ENCODE measurements at places on chromosomes 6 and 20.

- no peak for DNase-seq
These were observed 4.1 kb downstream of the FAM210B start for GRCh38 chr20:56362833-56363413.

DNA sequence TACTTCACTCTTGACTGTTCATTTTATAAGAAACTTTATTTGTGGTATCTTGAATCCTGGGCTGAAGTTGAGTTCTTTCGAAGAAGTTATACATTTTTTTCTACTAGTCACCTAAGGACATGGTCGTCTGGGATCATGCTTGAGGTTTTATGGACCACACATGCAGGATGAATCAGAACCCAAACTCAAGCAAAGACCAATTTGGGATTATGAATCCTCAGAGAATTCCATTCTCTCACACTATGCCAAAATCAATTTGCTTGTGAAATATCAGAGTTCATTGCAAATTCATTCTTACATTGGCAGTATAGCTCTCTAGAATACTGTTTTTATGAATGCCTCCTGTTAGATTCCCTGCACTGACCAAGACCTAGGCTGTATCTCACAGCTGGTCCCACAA lies 114.3 kb upstream of the HDAC2 start:
- no peak for DNase-seq

DNA sequence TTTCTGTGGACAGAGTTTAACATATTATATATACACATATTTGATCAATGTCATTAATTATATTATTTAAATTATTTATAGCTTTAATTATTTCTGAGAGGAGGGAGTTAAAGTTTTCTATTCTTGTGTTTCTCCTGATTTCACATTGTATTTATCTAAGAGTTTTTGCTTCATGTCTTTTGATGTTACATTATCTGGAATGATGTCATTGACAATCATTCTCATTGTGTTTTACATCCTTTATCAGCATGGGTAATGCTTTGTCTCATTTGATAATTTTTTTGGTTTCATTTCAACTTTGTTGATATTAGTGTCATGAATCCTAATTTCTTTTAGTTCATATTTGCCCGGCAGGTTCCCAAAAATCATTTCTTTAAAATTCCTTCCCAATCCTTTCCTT lies 56.7 kb upstream of the TOX2 start:
- no peak for DNase-seq

DNA sequence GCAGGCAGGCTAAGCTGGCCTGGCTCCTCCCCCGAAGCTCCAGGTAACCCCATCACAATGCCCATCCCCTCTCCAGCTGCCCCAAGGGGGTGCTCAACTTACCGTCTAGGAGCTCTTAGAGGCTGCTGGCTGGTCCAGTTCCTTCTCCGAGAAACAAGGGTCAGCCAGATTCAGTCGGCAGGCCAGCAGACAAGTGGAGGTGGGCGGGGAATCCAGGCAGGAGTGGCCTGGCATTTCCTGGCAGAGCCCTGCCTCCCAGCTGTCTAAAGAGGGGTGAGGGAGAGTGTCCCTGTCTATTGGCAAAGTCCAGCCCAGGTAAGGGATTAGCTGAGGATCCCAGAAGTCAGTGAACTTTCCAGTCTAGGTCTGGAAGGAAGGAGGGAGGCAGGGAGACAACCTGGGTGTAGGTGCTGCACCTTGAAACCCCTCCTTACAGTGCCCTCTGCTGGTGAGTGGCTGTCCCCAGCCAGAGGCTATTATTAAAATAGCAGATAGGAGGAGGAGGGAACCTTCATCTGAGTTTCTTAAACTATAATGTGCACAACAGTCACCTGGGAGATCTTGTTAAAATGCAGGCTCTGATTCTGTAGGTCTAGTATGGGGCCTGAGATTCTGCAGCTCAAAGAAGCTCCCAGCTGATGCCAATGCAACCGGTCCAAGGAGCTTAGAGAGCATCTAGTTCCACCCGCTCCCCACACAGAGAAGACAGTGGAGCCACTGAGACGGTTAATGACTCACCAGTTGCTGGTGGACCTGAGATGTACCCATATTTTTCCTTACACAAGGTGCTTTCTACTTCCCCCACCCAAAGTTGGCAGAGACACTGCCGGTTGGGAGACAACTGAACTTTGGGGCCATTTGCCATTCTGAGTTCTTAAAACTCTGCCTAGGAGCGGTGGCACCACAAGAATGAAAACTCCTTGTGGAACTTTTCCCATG lies at the start of gene UNC5CL:
Gene UNC5CL (minus strand): TSS at position 162 of the 939 bp plus-strand sequence. CDS start 4,147 bp downstream, outside the sequence.
- peak; percentile 39 for DNase-seq

- peak; percentile 49 for DNase-seq
These were observed 348.6 kb downstream of the CD109 start for GRCh38 chr6:74044417-74045096.

DNA sequence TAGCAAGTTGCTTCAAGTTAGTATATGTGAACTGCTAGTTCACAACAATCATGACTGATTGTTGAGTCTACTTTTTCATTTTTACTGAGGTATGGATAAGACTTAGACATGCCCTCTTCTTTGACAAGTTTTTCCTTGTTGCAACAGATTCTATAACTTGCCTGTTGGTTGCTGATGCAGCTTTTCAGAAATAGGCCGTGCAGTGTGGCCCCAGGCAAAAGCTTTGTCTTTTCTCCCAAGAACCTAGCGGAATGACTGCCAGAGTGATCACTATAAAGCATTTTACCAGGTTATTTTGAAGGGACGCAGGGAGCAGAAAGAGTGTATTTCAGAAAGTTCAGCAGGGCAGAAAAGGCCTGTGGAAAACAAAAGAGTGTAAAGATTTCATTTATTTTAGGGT lies 16.0 kb downstream of the HECA start:
- DNase-seq: no peak

GRCh38 chr20:45857882-45858216 lies 435 bp downstream of the ZSWIM3 start:
- DNase-seq: no peak

DNA sequence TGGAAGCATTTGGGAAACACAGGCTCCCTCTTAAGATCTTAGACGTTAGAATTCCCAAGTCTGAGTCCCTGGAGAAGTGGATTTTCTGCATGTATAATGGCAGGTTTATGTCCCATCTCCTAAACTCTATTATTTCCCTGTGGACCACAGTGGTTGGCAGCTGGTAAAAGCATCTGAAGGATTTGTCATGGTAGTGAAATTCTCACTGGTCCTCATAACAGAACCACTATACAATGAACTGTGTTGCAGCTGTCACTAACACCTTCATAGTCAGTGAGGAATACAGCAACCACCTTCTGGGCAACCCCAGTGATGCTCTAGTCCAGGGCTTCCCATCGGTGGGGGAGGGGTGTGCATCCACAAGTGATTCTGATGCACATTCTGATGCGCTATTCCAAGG lies 396.9 kb downstream of the ZFAND3 start:
- no peak for DNase-seq
